ENCODE measurements at places on chromosomes 2 and 18.

GRCh38 chr18:76894566-76895346 lies 72.4 kb downstream of the ZNF236 start:
- DNase-seq, result no peak

- DNase-seq, result no peak
These were observed 187.7 kb downstream of the PRPF40A start for GRCh38 chr2:152529420-152530115.

DNA sequence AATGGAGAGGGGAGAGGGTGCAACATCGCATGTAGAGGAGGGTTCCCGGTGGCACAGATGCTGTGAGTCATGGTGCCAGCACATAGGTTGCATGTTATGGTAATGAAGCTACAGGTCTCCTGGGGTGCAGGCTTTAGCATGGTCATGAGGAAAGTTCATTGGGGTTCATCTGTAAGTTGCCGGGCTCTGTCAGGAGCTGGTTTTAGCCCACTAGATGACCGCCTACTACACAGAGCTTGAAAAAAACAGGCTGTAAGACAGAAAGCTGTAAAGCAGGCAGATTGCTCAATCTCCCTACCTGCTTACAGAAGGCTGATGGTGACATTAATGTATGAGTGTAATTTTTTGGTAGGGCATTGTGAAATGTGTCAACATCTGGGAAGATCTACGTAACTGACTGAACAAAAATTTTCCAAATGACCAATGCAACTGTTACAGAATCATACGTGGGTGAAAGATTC lies 23.9 kb downstream of the DYSF start:
- DNase-seq, result no peak

GRCh38 chr18:59232309-59233016 lies 12.5 kb downstream of the GRP start:
- DNase-seq, result no peak

GRCh38 chr2:125850541-125850940 lies 805.4 kb upstream of the GYPC start:
- no peak for DNase-seq

- DNase-seq, result no peak
These were observed 170.3 kb downstream of the HDAC4 start for GRCh38 chr2:239230318-239231052.

- DNase-seq, result no peak
These were observed 110.3 kb downstream of the DOCK10 start for GRCh38 chr2:224931956-224932355.

DNA sequence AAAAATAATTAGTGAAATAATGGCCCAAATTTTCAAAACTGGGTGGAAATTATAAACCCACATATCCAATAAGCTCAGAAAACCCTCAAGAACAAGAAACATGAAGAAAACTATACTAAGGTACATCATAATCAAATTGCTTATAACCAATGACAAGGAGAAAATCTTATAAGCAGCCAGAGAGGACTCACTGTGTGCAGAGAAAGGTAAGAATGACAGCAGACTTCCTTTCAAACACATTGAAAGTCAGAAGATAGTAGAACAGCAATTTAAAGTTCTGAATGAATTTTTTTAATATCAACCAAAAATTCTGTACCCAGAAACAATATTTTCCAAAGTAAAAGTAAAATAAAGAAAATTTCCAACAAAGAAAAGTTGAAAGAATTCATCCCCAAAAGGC lies 197.7 kb upstream of the RAB12 start:
- DNase-seq, result no peak

- no peak for DNase-seq
These were observed 793.0 kb upstream of the ACVR2A start for GRCh38 chr2:147051814-147052213.

DNA sequence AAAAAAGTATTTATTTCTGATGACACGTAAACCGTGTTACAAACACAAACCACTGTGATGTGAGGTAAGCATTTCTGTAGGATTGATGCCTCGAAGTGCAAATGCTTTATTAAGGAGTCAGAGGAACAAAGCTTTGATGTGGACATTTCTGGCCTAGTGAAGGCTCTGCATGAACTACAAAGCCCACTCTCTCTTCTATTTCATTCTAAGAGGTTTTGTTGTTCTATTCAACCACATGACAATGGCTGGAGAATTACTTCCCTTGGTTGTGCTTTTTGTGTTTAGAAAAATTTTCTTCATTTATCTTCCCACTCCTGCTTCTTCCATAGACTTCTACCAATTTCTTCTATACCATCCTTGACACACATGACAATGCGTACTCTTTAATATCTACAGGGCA lies 125.7 kb upstream of the CCDC195 start:
- DNase-seq, result no peak

DNA sequence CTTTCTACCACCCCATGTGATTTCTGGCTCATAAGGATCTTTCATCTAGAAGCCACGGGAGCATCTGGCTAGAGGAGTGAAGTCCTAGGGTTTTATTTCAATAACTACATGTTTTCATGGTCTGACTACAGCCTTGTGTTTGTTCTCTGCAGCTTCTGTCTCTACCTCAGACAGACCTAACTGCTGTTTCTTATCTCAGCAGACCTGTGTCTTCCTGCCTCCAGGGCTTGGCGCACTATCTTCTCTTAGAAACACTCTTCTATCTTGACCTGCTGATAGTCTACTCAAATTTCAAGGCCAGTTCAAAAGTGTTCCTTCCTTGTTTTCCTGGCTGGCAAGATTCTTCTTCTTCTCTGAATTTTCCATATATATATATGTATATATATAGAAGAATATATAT lies 11.0 kb upstream of the TRIB2 start:
- DNase-seq, result no peak

DNA sequence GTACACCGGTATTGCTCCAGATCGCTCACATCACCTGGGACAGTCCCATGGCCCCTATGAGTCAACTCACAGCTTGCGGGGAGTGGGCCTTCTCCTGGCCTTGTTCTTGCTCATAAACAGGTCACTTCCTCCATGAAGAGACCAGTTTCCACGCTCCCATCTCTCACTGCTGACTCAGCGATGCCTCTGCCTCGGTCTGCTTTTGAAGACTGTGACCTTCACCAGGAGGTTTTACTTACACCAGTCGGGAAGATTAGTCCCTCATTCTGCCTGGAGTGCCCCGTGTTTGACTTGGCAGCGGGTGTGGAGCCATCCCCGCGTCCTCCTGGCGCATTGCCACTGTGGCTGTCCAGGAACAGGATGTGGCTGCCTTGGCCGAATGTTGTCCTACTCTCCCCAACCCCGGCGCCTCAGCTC lies 159.8 kb downstream of the RHBDD1 start:
- peak; percentile 28 for DNase-seq

DNA sequence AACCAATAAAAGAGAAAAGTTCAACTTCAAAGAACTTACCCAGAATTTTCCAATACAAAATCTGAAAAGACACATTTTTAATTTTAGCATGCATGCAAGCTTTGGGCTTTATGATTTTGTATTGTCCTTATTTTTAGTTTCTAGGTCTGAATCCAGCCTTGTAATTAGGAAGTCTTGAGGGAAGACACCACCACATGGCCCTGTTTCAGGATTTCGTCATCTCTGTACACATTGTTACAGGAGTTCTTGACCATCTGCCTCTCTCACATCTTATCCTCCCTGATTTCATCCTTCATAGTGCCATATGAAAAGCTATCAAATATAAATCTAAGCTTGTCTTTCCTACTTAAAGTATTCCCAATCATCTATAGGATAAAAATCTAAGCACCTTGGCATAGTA lies 176.1 kb downstream of the TXNL1 start:
- no peak for DNase-seq

- DNase-seq, result no peak
These were observed 27.8 kb upstream of the DARS1 start for GRCh38 chr2:136013136-136013685.

GRCh38 chr2:32683520-32684086 lies 55.8 kb downstream of the TTC27 start:
- no peak for DNase-seq

GRCh38 chr2:201006704-201007103 lies 43.2 kb upstream of the ORC2 start:
- no peak for DNase-seq

DNA sequence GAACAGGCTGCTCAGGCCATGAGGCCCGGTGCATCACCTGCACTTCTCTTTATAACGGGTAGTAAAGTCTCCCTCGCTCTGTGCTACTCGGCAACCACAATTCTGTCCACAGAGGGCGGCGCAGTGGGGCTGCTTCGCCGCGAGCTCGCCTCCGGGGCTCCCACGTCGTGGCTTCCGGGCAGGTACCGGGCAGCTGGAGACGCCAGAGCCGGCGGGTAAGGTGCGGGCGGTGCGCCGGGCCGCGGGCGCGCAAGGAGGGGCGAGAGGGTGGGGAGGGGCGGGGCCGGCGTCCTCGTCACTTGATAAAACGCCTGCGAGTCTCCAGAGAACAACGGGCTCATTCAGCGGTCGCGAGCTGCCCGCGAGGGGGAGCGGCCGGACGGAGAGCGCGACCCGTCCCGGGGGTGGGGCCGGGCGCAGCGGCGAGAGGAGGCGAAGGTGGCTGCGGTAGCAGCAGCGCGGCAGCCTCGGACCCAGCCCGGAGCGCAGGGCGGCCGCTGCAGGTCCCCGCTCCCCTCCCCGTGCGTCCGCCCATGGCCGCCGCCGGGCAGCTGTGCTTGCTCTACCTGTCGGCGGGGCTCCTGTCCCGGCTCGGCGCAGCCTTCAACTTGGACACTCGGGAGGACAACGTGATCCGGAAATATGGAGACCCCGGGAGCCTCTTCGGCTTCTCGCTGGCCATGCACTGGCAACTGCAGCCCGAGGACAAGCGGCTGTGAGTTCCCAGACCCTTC lies at the start of gene ITGA6:
TSS of gene ITGA6 (plus strand) at position 331 of the 734 bp plus-strand sequence.
- peak; percentile 65 for DNase-seq

GRCh38 chr2:46849721-46850556 lies 65.7 kb downstream of the MCFD2 start:
- no peak for DNase-seq

- DNase-seq, result no peak
These were observed 121.3 kb downstream of the FOXI3 start for GRCh38 chr2:88331239-88331638.

DNA sequence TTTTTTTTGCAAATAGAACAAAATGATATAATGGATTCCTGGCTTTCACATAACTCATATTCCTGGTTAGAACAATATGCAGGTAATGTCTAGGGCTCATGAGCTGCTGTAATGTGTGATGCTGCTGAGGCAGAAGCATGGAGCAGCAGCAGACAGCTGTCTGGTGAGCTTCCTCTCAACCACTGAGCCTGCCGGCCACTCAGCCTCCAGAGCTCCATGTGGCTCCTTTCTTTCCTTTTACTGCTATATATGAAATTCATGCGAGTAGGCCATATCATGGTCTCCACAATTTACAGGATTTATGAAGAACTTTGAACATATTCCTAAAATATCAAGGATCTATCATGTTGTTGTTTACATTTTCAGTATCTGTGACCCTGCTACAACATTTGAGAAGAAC lies 120.9 kb downstream of the MEP1B start:
- DNase-seq, result no peak

DNA sequence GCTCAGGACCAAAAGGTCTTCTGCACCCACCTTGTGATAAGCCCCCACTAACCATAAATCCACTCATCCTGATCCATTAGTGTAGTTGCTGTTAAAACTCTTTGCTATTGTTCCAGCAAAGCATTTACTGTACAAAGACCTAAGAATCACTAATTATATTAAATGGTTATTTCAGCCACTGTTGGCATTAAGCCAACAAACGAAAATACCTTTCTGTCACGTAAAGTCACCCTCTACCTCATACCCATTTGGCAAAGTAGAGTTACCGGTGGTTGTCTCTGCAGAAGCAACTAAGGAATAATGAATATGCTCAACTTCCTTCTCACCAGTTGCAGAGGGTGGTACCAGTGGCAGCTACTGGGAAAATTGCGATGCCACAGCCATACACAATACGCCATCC lies 224.5 kb downstream of the SP3 start:
- DNase-seq, result no peak

- no peak for DNase-seq
These were observed 304.7 kb upstream of the TMEFF2 start for GRCh38 chr2:192499476-192499875.

GRCh38 chr18:23971666-23972230 lies 42.8 kb upstream of the TTC39C start:
- no peak for DNase-seq

DNA sequence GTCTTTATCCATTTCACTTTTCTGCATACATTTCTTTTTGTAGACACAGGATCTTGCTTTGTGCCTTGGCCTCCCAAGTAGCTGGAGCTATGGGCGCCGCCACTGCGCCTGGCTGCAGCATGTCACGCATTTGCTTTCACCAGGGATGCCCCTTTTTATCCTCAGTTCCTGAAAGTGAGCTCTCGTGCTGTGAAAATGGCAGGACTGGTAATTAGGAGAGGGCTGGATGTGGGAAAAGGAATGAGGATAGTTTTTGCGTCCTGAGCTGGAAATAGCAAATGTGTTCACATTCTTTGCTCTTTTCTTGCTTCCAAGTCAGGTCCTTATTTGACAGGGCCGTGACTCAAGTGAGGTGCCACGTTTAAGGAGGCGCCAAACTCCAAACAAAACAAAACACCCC lies 104.6 kb downstream of the LDLRAD4 start:
- DNase-seq, result no peak

- no peak for DNase-seq
These were observed 58.1 kb downstream of the ST3GAL5 start for GRCh38 chr2:85830645-85831044.

DNA sequence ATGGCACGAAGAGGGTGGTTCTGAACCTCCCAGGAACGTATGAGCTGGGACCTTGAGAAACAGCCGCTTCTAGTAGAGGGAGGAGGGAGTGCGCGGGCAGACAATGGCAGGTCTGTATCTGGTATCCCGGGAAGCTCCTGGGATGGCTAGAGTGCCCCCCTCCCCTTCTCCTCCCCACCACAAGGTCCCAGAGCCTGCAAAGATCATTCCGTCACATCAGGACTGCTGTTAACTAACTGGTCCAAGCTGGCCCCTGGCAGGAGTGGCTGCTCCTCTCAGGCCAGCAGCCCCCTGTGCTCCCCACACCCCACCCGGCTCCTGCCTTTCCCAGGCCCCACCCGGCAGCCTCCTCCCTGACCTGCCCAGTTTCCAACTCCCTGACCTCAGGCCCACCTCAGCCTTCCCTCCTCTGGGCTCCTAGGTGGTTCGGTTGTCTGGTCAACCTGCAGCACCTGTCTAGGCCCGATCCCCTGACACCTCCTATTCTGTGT lies 75.0 kb downstream of the TPO start:
- no peak for DNase-seq

DNA sequence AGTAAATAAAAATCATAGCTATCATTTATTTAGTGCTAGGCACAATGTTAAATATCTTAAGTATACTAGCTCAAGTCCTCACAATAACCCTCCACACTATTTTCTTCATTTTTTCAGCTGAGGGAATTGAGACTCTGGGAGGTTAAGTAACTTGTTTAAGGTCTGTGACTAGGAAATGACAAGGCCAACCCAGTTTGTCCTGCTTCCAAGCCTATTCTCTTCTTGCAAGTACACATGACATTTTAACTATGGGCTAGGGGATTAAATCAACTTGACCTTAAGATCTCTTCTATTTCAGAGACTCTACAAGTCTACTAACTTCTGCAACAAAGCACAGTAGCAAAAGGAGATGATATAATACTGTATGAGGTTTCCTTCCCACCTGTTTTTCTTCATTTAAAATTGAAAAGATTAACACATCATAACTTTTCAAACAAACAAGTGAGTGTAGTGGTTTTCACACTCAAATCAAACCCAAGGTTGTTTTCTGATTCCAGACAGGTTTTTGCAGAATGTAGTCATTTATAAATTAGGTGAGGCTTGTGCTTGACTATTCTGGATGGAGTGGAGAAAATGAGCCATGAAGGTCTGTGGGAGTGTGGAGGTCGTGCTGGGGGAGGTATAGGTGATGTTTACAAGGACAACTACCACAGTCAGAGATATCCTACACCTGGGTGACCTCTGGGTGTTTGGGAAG lies 57.0 kb downstream of the CD28 start:
- DNase-seq, result peak; percentile 45

GRCh38 chr2:142467321-142467720 lies 336.5 kb upstream of the LRP1B start:
- no peak for DNase-seq
